ENCODE measurements at places on chromosomes 4 and X.

- no peak for DNase-seq
Measured at GRCh38 chr4:153940916-153941315, 152.0 kb upstream of the SFRP2 start.

GRCh38 chrX:103624111-103624510, 4.7 kb upstream of the TCEAL1 start:
- no peak for DNase-seq

- DNase-seq = no peak
Measured at GRCh38 chr4:108772402-108772801, 9.5 kb upstream of the ETNPPL start.

GRCh38 chr4:163048447-163048846, 118.2 kb downstream of the NAF1 start:
- DNase-seq = no peak

GRCh38 chr4:20698820-20699219, 1.4 kb upstream of the PACRGL start:
- no peak for DNase-seq

DNA sequence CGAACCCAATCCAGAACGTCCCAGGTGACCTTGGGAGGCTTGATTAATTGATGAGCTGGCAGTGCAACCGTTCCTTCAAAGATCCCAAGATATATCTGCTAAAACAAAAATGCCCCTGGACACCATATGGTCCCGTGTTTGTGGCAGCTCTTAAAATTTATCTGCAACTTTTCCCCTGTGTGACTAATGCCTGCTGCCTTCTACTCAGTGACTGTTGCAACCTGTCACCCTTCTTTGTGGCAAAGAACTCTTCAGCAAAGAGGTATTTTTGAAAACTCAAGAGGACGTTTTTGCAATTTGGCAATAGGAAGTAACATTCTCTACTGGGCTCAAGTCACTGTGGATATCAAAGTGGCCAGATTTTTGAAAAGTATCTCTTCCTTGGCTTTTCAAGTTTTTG, 75.8 kb upstream of the SOD3 start:
- no peak for DNase-seq

- DNase-seq = no peak
Measured at GRCh38 chr4:109205186-109205585, 97.3 kb downstream of the COL25A1 start.

GRCh38 chrX:133938530-133938929, 46.9 kb downstream of the GPC3 start:
- no peak for DNase-seq

DNA sequence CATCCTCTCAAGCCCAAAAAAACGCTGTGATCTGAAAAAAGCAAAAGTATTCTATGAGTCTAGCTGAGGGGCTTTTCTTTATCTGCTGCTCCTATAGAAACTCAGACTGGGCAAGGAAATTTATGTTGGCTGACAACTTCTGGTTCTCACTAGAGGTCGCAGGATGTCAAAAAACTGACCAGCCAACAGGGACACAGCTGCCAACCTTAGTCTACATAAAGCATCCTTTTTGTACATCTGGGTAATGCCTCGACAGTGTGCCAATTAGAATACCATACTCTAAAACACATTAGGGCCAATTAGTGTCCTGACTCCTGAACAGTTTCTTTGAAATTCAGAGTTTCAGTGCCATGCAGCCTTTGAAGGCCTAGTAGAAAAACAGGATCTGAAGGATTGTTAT, 8.8 kb upstream of the TLL1 start:
- no peak for DNase-seq

Measured in stimulated activated naive CD4-positive, alpha-beta T cell (primary cell).